Astrocyte (in vitro differentiated cells and primary cell): ENCODE measurements at places on chromosomes 16 and 17.

- DNase-seq, result no peak
Observed at GRCh38 chr17:14474591-14474990, 173.7 kb downstream of the HS3ST3B1 start.

GRCh38 chr16:1481906-1482835 is 6.6 kb downstream of the PTX4 start:
- DNase-seq, result peak; percentile 49

- DNase-seq, result no peak
Observed at GRCh38 chr17:53724726-53725125, 98.0 kb upstream of the KIF2B start.

DNA sequence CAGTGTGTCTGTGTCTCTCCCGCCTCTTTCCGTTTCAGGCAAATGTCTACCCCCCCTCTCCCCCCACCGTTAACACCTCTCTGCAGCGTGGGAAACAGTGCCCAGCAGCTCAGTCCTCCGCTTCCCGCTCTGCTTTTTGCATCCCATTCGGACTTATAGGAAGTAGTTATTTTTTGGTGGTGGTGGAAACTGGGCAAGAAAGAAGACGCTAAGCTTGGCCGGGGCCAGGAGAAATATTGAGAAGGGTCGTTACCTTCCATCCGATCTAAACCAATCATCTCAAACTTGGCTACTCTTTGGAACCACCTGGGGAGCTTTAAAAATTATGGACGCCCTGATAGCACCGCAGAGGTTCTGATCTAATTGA is 499 bp upstream of the HLF start:
- no peak for DNase-seq

DNA sequence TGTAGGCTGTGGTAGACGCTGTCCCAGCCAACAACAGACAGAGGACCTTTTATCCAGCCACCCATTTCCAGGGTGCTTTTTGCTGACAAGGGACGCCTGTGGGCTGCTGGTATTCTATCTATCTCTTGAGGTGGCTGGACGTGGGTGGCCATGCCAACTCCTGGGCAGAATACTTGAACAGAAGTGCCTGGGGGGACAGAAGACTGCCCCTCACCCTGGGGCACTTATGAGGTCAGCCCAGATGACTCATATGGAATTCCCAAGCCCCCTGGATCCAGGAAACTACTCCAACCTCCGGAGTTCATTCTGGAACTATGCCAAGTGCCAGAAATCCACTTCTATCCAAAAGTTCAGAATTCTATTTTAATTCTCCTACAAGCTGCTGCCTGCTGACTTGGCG is 61.3 kb downstream of the CDRT4 start:
- DNase-seq, result no peak

DNA sequence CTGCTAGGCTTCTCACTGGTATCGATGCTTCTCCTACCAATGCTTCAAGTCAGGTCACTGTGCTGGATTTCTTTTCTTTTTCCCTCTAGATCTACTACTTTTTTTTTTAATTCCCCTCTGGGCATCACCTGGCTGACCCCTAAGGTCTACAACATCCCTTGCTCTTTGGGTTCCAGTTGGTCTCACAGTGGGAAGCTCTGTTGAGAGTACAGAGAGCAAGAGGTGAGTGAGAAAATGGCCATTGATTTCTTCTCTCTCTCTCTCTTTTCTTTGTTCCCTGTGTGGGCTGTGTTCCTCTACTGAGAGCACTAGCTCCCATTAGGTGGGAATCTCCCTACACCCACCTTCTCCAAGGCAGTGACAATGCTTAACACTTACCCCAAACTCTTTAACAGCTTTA is 413.4 kb downstream of the KCNJ2 start:
- DNase-seq, result no peak

DNA sequence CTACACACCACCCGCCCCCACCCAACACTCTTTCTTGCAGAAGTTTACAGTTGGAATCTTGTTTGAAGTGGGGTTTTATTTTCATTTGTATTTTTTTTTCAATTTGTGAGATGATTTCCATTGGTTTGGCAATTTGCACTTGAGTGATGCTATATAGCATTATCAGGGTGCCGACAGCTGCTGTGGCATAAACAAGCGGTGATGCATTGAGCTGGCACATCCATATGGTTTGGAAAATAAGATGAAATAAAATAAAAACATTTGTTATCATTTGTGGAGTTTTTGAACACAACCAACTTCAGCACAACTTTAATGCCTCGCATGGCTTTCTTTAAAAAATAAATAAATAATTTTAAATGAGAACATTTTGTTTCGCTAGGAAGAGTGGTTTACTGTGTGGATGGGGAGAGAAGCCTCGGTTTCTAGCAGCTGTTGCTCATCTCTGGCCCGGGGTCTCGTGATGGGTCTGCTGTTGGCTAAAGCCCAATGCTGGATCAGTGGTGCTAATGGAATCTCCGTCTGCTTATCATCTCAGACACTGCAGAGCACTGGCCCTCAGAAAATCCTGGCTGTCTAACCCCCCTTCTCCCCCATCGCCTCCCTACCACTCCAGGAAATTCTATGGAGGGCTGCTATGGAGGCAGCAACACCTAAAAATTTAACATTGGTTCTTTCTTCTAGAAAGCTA is 192.3 kb upstream of the MAF start:
- no peak for DNase-seq

DNA sequence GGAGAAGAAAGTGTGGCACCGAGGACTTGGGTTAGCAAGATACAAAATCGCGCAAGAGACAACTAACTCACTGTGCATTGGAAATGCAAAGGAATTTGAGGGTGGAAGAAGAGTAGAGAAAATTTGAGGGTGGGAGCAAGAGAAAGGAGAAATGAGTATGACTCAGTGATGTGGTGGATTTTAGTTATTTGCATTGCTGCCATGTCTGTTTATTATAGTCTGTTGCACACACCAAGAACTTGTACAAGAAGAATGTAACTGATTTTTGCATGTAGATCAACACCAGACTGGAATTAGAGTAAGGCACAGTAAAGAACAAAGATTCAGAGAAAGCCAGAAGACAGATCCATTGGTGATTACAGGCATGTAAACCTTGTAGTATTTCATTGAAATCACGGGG is 71.6 kb upstream of the SMIM36 start:
- DNase-seq, result peak; percentile 29

DNA sequence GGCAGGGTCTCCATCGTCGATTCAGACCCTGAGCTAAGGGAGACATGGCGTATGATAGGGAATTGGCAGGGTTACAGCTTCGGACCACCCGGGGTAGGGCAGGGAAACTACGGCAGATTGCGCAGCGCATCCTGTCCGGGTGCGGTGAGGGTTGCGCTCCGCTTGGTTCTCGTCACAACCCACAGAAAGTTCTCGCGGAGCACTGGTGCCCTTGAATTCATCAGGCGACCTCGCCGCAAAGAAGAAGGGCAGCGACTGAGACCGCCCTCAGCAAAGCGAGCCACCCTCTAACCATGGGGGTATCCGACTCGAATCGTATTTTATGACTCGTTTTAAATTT is 1.2 kb downstream of the HS3ST3B1 start:
- no peak for DNase-seq

DNA sequence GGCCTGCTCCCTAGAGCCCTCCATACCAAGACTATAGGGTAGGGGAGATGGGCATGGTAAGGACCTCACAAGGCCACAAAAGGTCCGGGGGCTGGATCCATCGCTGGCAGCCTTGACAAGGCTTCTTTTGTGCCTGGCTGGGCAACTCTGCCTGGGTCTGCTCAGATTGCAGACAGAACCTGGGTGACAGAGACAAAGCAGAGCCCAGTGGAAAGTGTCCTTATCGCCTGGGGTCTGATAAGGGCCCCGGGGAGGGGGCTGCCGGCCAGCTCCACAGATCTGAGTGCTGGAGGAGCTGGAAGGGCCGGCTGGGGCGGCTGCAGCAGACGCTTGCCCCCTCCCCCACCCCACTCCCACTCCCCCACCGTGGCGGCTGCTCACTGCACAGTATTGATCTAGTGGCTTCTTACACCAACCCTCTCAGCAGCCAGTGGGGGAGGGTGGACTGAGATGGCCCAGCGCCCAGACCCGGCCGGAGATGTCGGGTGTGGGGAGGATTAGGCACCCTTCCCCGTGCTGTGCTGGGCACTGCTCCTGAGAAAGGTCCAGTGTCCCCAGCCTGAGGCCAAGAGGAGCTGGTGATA is 7.2 kb downstream of the MMP15 start:
- DNase-seq, result no peak

GRCh38 chr17:602436-602835 is 112.2 kb downstream of the VPS53 start:
- no peak for DNase-seq

DNA sequence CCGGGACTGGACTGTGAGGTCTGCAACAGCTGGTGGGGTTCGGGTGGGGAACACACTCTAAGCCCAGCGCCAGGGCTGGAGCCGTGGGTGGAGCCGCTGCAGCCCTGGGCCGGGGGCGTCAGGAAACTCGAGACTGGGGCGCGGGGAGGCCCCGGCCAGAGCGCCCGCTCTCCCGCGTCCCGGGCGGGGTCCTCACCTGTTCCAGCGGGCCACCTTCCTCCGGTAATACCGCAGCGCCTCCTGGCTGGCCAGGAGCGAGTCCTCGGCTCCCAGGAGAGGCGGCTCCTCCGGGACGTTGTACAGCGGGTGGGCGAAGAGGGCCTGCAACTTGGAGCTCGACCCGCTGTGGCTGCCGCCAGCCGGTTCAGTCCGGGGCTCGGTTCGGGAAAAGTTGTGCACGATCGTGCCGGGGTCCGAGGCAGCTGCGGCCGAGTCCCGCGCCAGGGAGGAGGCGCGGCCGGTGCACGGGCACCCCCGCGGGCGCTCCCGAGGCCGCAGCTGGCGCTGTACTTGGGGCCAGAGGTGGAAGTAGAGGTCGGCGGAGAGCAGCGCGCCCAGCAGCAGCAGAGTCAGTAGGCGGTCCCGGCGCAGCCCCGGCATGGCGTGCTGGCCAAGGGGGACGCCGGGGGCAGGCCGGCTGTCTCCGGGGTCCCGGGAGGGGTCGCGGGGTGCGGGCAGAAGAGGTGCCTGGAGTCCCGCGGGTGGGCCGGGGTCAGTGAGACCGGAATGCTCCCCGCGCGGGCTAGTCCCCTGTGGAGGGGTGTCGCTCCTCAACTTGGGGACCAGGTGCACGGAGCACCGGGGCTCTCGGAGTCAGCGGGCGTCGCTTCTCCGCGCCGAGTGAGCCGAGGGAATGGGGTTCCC is 868 bp downstream of the FAM20A start:
- no peak for DNase-seq

DNA sequence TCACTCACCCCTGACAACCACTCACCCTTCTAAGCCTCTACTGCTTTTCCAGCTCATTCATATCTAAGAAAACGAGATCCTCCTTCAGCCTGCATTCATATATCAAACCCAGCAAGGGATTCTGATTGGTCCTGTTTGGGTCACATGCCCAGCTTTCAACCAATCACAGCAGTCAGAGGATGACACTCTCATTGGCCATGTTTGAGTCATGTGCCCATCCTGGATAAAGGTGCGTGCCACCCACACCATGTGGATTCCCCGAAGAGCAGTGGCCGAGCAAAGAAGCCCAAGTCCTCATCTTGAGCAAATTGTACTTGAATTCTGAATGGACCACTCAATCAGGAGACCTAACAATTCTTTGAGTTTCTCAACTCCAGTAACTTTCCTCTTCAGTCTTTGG is 45.0 kb downstream of the SCNN1G start:
- DNase-seq, result no peak

GRCh38 chr16:10178080-10178479 is 4.1 kb downstream of the GRIN2A start:
- DNase-seq, result no peak

DNA sequence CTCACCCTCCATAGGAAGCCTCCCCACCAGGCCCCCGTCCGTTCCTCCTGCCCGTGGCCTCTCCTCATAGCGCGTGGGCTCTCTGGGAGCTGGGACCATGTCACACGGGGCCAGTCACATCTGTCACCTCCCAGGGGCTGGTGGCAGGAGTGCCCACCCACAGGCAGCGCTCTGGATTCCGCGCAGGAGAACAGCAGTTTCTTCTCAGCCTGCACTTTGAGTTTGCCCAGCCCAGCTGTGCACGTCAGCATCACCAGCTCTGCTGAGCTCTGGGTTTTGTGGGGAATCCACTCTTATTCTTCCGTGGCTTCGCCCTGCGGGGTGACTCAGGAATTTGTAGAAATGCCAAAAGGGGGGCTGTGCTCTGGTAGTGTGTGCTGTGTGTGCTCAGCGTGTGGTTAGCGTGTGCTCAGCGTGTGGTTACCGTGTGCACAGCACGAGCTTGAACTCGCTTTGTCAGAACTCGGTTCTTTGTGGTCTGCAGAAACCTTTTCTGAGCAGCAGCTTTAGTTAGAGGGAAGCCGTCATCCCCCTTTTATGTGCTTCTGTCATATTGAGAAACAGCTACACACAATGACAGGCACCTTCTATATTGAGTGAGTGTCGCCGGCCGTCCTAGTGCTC is 3.2 kb downstream of the ACSF3 start:
- DNase-seq, result no peak

GRCh38 chr17:7476951-7477350 is 2.5 kb downstream of the ZBTB4 start:
- no peak for DNase-seq

DNA sequence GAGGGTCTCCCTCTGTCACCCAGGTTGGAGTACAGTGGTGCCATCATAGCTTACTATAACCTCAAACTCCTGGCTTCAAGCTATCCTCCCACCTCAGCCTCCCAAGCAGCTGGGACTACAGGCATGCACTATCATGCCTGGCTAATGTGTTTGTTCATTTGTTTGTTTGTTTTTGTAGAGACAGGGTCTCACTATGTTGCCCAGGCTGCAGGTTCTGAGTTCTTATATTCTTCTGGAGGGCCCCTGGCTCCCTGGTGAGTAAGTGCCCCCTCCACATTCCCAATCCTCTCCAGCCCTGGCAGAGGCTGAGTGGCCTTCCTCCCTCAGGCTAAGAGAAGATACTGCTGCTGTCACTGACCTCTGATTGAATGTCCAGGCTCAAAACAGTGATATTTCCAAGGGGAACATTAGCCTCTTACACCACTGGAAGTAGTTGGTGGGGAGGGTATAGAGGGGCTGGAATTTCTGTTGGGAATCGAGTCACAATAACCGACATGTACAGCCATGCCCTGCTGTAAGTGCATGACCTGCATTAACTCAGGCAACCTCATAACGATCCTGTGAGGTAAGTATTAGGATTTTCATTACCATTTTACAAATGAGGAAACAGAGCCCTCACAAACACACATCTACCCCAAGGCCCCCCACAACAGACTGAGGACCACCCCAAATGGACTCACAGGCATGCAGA is 2.7 kb upstream of the ETV4 start:
- no peak for DNase-seq

GRCh38 chr16:54431041-54431996 is 144.7 kb upstream of the IRX3 start:
- peak; percentile 22 for DNase-seq
